ENCODE measurements at places on chromosomes 5 and 9.

GRCh38 chr9:92432972-92433548, 8.8 kb upstream of the OMD start:
- no peak for DNase-seq

DNA sequence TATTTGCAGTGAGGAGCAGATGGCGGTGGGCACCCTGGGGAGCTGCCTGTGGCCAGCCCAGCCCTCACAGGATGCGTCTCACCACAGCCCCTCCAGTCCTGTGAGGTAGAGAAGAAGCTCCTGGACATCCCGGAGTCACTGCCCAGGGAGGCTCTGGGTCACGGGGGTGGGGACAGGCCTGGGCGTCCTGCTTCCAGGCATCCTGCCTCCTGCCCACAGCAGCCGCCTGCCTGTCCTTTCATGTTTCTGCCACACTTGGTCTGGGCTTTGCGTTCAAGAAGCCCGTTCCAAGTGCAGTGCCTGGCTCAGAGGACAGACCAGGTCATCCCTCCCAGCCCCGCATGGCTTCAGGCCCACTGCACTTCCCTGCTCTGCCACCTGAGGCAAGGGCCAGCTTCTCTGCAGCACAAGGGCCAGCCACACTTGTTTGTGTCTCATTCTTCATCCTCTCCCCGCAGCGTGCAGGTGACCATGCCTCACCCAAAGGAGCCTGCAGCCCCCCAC, 38.2 kb downstream of the ZDHHC11B start:
- no peak for DNase-seq

- DNase-seq = no peak
Measured at GRCh38 chr5:53291047-53291446, 181.5 kb upstream of the MOCS2 start.

GRCh38 chr9:89372230-89372816, 54.0 kb downstream of the SECISBP2 start:
- no peak for DNase-seq

DNA sequence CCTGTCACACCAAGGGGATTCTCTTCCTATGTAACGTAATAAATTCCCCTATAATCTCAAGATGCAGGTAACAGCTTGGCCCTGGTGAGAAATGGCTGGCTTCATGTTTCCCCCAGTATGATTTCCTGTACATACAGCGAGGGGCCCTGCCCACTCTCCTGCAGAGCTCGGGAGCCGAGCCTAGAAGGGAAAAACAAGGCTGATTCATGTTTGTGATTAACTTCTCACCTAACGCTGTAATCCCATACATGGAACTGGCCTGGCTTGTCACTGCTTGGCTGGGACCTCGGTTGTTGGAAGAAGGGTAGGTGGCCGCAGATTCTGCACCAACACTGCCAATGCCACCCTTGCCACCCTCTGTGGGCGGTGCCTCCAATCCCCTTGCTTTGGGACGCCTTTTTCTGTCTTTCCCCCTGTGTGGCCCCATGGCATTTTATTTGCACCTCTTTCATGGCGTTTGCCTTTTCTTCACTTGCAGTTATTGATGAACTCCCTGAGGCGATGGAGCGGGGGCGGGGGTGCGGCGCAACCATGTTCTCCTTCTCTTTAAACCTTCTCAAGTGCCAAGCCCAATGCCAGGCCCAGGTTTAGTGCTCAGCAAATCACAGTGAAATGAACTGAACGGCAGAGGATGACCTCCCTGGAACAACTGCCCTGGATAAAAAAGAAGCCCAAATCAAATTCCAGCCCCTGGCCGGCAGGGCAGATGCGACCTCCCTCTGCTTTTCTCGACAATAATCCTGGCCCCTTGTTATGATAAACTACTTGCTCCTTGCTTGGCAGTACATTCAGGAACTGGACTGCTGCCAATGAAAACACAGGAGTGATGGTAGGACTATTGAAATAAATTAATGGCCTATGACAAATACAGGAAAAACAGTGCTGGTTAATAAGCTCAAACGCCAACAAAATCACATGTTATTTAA, 108.1 kb downstream of the TMEM174 start:
- peak; percentile 77 for DNase-seq

DNA sequence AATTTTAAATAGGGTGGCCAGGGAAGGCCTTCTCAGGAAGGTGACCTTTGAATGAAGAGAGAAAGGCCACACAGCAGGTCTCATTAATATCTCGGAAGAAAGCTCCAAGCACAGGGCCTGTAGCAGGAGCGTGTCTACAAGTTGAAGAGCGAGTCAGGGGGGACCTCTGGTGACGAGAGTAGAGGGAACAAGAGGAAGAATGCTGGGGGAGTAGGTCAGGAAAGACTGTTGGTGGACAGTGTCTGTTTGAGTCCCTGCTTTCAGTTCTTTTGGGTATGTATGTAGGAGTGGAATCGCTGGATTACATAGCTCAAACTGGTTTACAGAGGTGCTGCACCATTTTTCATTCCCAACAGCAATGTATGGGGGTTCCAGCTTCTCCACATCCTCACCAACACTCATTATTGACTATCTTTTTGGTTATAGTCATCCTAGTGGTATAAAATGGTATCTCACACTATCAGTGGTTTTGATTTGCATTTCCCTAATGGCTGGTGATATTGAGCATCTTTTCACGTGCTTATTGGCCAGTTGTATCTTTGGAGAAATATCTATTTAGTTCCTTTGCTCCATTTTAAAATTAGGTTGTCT, 55.8 kb downstream of the NUP214 start:
- DNase-seq = no peak

- no peak for DNase-seq
Measured at GRCh38 chr5:175438234-175438857, 5.6 kb downstream of the DRD1 start.

- DNase-seq = no peak
Measured at GRCh38 chr9:27412081-27412480, 112.0 kb upstream of the IFNK start.

GRCh38 chr5:41252036-41252435, 38.7 kb upstream of the C6 start:
- peak; percentile 45 for DNase-seq

GRCh38 chr9:91803151-91803940, 146.7 kb downstream of the ROR2 start:
- no peak for DNase-seq

DNA sequence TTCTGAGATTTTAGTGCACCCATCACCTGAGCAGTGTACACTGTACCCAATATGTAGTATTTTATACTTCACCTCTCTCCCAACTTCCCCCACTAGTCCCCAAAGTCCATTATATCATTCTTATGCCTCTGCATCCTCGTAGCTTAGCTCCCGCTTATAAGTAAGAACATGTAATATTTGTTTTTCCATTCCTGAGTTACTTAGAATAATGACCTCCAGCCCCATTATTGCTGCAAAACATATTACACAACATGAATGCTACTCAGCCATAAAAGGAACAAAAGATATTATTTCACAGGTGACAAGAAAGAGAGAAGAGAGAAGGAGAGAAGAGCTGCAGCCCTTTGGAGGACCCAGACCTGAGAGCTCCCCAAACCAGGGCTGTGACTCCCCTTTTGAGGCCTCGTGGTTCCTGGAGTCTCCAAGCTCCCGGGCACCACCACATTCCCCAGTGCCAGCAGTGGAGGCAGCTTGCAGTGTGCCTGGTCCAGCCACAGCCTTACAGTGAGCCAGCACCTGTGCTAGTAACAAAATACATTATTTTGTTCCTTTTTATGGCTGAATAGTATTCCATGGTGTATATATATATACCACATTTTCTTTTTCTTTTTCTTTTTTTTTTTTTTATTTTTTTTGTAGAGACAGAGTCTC, 194.5 kb upstream of the DAB2 start:
- no peak for DNase-seq

DNA sequence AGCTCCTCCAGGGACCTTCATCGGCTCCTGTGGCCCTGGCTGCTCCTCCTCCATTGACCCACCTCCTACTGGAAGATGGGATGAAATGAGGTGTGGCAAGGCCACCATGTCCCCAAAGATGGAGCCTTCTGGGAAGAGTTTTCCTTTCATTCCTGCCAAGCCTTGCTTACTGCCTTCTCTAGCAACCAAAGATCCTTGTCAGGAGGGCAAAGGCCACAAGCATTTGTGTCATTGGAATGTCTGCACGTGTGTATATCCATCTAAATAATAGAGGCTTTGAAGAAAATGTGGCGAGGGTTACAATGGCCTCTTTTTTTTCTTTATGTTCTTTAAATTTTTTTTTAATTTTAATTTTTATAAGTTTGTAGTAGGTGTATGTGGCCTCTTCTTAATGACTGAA, 313.6 kb downstream of the ARHGEF28 start:
- no peak for DNase-seq

DNA sequence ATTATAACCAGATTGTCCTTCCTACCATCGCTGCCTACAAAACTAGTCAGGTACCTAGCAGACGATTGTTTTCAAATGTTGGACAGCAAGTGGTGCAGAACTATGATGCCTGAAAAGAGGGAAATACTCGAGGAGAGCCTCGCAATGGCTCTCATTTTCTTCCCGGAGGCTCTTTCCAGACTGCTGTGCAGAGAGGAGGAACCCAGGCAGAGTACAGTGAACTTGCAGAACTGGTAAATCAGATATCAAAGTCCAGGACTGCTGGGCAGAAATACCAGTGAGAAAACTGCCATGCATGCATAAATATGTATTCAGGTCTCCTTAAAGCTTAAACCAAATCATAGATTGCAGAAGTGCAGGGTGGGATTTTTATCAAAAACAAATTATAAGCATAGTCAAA, 26.4 kb upstream of the UGT3A1 start:
- DNase-seq = no peak

DNA sequence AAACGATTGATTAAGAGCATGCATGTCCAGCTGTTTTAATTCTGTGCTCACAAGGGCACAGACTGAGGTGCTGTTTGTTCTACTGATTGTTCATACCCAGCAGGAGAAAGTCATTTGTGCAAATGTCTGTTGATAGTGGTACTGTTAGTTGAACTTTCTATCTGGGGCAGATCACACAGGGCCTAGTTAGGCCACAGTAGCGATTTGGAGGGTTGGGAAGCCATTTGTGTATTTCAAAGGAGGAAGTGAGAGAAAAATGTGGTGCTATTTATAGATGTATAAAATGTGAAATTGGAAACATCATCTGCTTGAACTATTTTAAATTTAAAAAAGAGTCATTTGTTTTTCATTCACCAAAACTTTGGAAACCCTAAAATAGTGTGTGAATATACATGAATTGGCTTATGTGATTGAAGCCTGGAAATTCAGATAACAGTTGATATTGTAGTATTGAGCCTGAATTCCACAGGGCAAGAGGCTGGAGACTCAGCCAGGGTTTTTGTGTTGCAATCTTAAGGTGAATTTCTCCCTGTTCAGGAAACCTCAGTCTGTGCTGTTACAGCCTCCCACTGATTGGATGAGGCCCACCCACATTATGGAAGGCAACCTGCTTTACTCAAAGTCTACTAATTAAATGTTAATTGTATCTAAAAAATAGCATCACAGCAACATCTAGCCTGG, 162.0 kb upstream of the CDKN2B start:
- DNase-seq = no peak

GRCh38 chr9:107620236-107620635, 130.7 kb upstream of the KLF4 start:
- no peak for DNase-seq

GRCh38 chr5:58018016-58018415, 441.9 kb downstream of the PLK2 start:
- no peak for DNase-seq

DNA sequence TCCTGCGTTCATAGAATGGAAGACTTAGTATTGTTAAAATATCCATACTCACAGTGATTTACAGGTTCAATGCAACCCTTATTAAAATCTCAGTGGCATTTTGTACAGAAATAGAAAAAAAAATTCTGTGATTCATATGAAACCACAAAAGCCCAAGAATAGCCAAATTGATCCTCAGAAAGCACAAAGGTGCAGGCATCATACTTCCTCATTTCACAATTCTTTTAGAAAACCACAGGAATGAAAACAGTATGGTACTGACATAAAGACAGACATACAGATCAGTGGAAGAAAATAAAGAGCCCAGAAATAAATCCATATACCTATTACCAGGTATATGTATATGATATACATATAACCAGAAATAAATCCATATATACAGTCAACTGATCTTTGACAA, 86.8 kb upstream of the MEGF10 start:
- peak; percentile 75 for DNase-seq

GRCh38 chr9:129201289-129201688, 23.2 kb upstream of the IER5L start:
- DNase-seq = no peak

GRCh38 chr9:23962101-23962500, 136.1 kb upstream of the ELAVL2 start:
- no peak for DNase-seq

- DNase-seq = no peak
Measured at GRCh38 chr9:131264231-131264630, 12.1 kb downstream of the FAM78A start.

DNA sequence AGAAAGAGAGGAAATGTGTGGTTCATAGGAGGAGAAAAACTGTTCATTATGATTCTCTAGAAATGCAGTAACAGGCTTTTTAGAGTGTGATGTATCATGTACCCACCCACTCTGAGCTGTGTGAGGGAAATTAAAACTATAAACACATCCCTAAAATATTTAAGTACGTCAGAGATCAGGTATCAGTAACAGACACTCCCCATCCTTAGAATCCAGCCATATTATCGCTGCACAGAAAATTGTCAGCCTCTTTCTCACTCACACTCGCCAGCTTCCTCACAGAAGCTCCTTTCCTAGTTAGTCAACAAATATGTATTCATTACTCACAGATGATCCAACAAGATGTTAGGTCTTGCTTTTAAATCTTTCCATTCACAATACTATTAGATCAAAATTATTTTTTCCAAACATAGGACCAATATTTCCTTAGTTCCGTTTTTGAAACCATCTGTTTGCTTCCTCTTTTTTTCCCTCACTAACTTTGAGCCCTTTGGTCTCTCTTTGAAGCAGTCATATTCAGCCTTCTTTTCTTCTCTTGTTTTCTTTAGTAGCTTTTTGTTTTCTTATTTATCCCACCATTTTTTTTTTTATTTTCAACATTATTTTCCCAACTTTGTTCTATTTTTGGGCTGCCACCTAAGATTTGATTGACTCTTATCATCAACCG, 13.6 kb upstream of the MAST4 start:
- DNase-seq = no peak

GRCh38 chr5:176929654-176930053, 30.5 kb upstream of the HK3 start:
- DNase-seq = no peak

- DNase-seq = no peak
Measured at GRCh38 chr9:30591461-30591860, 1793.0 kb upstream of the ACO1 start.

DNA sequence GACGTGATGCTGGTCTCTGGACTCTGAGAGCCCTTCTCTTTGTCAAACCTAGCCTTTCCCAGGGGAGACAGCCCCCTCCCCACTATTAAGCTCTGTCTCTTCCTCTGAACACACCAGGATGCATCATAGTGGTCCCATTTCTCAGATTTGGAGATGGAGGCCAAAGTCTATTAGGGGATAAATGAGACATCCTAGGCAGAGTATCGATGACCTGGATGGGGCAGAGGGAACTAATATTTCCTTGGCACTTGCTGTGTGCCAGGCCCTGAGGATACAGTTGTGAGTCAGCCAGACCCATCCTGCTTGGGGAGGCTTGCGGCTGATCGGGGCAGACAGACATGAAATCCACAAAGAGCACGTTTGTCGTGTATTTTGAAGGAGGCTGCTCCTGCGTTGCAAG, 5.2 kb downstream of the DNM1 start:
- no peak for DNase-seq

- no peak for DNase-seq
Measured at GRCh38 chr5:142772446-142773293, 2.5 kb downstream of the ARHGAP26 start.
